ENCODE measurements at places on chromosomes 1 and 21.
A peak's percentile ranks its signal among the peaks of the same experiment; 100 is the strongest.

GRCh38 chr1:15758343-15758931 lies at the start of gene FBLIM1:
TSS of gene FBLIM1 (plus strand) at chr1:15758795. CDS start at chr1:15764984, 6,189 bp downstream.
- DNase-seq = peak; percentile 48

DNA sequence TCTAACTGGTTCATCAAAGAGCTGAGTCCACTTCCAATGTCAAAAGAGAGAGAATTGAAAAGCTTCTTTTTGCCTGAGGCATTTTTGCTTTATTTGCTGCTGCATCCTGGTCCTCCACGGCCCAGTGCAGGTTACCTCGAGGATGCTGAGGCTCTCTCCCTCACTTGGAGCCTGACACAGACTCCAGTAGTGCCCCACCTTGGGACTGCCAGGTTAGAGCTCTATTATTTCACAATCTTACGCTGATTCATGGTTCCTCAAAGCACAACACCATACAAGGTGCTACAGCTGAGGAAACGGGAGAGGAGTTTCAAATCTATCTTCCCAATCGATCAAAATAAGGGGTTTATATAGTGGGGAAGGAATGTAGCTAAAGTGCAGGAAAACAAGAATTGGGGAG lies 13.6 kb upstream of the PLPPR4 start:
- DNase-seq = no peak

DNA sequence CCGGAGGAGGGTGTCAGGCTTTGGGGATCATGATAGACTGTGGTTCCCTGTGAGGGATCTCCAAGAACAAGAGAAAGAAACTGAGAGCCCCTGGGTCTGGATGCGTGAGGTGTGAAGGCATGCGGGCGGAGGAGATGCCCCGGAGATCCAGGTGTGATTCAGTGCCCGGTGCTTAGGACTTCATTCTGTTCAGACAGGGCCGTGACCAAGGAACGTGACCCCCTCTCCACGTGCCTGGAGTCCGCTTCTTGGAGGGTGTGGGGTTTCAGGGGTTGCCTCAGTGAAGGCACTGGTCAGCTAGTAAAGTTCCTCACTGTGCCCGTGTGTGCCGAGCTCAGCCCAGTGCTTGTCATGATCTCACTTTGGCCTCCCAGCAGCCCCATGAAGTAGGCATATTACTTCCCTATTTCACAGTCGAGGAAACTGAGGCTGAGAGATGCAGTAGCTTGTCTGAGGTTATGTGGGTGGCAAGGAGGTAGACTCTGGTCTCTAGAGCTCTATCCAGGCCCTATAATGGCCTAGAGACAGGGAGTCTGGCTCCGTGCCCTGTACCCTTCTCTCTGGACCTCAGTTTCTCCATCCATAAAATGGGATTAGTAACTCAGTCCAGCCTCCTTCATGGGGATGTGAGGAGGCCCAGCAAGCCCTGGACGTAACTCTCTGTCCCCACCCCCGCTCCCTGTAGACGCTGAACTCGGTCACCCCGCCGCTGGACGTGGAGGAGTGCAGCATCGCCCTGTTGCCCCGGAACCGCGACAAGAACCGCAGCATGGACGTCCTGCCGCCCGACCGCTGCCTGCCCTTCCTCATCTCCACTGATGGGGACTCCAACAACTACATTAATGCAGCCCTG lies 81.0 kb downstream of the PTPRU start:
- no peak for DNase-seq

- no peak for DNase-seq
These were observed 13.5 kb downstream of the SLC2A1 start for GRCh38 chr1:42945164-42945563.

DNA sequence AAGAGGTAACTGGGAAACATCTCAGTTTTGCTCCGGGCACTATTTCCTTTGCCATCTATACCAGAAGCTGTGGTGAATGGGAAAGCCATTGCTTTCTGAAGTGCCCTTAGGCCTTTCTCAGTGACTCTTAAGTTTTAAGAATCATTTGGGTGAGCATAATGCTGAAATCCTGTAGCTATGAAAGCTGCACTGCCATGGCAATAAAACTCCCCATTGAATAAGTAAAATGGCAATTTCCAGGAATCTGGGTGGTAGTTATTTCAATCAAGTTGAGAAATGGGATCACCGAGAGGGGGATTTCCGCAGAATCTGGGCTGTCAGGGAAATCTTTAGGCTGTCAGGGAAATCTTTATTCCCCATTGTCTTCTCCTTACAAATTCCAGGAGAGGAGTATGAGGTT lies 26.8 kb upstream of the MACF1 start:
- DNase-seq = no peak

- no peak for DNase-seq
These were observed 54.6 kb upstream of the BTG3 start for GRCh38 chr21:17667256-17667655.

DNA sequence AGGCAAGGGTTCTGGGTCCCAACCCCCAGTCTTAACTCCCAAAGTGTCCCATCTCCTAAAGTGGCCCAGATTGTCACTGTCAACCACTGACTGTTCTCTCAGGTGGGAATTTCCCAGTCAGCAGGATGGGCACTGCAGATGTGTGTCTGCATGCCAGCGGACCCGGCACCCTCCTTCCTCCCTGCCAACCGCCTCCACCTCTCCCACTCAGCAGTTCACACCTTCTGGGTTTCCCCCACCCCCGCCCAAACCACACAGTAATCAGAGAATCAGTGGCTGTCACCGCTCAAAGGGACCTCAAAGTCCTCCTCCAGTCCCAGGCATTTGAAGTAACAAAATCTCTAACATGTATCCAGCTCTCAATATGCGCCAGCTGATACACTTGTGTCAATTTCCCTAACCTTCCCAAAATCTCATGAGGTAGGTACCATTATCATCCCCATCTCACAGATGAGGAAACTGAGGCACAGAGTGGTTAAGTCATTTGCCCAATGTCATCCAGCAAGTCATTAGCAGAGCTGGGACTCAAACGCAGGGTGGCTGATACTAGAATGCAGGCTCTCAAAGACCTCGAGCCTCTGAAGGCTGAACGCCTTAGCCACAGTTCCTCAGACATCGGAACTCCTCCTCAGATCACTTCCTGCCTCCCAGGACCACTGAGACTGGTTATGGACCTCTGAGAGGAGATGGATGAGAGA lies 4.8 kb downstream of the RUNX3 start:
- DNase-seq = no peak

GRCh38 chr1:198841477-198841876 lies 202.6 kb downstream of the PTPRC start:
- no peak for DNase-seq

- peak; percentile 49 for DNase-seq
These were observed 119.6 kb upstream of the ERRFI1 start for GRCh38 chr1:8145545-8146202.

DNA sequence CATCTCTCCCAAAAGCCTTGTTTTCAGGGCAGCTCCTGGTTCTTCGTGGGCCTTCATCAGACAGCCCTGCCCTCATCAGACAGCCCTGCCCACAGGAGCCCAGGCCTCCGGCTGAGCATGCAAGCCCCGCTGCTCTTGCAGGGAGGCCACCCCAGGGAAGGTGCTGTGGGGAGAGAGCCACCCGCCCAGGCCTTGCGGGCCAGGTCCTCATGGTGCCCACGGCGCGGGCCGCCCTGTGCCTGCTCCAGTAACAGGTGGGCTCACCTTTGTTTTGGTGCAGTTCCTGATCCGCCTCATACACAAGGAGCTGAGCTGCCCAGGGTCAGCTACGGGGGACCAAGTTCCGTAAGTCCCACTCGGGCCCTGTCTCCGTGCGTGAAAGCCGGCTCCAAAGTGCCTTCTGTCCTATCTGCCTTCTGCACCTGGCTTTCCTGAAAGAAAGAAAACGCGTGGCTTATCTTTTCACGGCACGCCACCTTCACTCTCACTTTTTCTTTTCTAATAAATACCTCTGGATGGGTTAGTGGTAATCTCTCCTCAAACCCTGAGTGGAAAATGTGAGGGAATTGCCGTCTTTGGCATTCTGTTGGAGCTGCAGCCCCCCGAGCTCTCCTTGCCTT lies 65.9 kb downstream of the SLC37A1 start:
- no peak for DNase-seq

GRCh38 chr1:72111662-72112061 lies 170.7 kb downstream of the NEGR1 start:
- DNase-seq = no peak

DNA sequence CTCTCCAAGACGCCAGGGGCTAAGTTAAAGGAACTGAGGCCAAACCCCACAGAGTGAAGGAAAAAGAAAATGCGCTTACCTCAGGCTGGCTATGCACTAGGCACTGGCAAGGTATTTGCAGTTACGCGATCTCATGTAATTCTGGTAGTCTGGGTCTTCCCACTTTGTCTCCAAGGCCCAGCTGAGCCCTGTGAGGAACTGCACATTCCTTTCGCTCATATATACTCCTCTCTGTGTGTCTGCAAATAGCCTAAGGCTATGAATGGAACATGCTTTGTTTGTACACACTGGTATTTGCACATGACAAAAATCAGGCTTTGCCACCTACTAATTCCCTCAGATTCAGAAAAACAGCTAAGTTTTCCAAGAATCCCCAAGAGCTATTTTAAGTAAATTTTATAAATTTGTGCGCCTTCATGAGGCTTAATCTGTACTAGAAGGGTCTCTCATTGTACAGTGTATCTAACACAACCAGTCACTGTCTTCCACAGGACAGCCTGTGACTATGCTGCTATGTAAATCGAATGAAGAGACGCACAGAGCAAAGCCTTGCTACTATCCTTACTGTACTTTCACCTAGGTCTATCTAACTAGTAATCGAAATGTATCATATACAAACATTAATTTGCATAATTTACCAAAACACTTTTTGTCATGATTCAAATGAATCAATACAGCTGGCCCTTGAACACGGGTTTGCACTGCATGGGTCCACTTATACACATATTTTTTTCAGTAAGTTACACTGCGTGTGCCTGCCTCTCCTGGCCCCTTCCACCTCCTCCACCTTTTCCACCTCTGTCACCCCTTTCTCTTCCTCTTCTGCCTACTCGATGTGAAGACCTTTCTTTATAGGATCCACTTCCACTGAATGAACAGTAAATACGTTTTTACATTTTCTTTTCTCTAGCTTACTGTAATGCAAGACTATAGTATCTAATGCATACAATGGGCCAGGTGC lies 87.0 kb downstream of the SIPA1L2 start:
- no peak for DNase-seq

DNA sequence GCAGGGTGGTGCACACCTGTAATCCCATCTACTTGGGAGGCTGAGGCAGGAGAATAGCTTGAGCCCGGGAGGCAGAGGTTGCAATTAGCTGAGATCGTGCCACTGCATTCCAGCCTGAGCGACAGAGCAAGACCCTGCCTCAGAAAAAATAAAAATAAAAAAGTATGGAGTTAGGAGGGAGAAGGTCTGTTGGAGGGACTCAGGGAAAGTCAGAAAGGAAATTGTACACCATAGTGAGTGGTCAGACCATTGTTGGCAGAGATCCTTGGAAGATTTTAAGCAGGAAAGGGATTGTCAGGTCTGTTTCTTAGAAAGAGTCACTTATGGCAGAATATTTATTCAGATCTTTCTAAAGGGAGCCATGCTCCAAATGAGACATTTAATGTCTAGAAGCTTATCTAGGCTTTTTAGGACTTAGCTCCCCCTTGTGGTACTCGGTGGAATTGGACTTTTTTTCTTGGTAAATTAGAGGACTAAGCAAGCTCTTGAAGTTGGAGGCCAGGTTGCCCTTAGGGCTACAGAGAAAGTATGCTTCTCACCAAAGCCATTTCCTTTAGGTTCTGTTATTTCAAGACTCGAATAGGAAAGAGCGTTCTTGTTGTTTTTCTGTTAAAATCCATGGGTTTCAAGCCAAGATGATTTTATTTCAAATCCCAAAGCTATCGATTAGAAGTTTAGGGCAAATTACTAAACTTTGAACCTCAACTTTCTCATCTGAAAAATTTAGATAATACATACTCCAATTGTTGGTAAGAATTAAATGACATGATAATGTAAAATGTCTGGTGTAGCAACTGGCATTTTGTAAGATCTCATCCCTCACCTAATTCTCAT lies 16.5 kb downstream of the MIA3 start:
- DNase-seq = peak; percentile 85

DNA sequence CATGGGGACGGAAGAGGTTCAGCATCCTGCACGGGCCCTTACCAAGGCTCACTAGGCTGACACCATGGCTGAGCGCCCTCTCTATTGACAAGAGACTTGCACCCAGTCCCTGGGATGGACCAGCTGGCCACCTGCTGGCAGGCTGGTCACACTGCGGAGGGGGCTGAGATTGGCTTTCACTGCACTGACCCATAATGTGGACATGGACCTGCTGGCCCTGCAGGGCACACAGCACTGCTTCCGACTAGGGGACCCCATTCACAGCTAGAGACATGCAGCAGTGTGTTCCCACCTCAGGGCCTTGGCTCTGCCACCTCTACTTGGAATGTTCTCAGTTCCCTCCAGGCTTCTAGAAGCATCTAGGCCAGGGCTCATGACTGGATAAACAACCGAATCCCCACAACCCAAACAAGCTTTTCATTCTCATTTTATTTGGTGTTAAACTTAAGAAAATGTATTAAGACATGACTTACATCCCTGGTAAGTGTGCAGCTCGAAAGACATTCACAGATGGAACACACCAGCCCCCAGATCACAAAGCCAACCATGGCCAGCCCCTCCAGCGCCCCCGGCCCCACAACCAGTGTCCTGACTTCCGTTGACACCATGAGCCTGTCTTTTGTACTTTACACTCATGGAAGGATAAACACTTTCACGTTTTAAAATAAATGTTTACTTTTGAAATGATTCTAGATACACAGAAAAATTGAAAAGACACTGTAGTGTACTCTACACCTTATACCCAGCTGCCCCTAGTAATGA lies 9.3 kb upstream of the SRARP start:
- DNase-seq = peak; percentile 52

DNA sequence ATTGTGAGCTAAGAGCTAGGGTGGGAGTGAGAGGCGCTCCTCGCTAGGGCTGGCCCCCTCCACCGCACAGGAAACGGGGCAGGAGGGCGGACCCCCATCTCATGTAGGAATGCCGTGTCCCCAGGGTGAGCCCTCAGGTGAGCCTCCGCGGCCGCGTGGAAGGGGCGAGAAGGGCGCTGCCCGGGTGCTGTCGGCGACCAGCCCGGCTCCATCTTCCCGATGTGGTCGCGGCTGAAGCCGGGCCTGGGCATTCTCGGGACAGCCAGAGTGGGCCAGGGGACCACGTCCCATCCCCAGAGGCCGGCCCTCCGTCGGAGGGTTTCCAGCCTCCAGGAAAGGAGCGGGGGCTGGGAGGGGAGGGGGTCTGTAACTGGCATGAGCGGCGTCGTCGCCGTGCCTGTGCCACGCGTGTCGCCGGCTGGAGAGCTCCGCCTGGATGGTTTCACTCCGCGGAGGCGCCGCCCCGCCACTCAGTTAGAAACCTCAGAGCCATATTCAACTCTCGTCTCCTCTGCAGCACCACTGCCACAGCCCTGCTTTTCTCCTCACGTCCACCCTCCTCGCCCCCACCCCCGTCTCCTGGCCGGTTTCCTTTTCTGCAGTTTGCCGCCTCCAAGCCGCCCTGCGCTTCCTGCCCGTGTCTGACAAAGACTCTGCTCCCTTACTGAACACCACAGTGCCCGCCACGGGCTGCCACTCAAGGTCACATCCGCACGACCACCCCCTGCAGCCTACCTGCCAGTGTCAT lies at the start of gene TMEM269:
Gene TMEM269 (plus strand): TSS at position 46 of the 748 bp plus-strand sequence. CDS start 4,903 bp downstream, outside the sequence.
- DNase-seq = no peak

DNA sequence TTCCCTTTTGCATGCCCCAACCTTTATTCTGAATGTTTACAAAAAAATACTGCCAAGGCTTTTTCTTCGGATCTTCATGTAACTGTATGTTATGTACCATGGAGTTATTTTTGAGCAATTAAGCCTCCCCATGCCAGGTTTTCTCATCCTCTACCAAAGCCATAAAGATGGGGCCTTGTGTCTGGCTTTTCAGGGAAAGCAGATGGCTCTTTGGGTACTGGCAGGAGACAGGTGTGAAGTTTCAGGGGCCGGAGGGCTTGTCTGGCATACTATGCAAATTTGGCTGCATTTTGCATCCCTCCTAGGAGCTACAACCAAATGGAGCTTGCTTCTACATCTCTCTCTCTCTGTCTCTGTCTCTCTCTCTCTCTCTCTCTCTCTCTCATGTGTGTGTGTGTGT lies 28.1 kb upstream of the PLXNA2 start:
- no peak for DNase-seq

Measured in fibroblast of skin of right biceps (primary cell).